ENCODE measurements at places on chromosomes 2 and 18.

DNA sequence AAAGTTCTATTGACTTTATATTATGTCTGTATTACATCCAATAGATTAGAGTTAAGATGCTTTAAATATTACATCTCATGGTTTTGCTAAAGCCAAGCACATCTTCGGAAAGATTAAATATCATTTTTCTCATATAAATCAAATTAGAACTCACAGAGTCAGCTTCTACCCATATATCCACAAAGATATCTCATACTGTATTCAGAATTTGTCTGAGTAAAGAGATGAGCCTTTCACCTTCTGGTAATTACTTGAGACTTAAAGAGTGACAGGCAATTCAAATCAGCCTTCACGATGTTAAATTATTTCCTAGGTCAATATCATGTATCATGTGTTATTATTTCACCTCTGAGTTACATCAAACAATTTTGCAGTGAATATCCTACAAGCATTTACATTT, 13.0 kb downstream of the CCDC178 start:
- no peak for DNase-seq

- no peak for DNase-seq
Observed at GRCh38 chr2:9110346-9110884, 96.2 kb upstream of the ASAP2 start.

DNA sequence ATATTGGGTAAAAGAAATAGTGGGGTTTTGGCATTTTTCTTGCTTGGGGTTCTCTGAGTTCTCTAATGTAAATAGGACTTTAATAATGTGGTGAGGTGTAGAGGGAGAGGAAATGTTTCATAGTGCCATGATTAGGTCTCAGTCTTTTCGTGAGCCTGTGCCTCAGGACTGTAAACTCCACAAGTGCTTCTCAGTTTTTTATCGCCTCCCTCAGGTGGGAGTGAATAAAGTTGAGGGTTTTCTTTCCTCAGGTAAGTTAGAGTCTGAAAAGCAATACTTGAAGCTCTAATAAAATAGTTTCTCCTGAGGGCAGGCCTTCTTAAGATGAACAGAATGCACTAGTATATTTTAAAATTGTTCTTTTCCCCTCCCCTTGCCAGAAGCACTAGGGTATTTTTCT, 243.1 kb upstream of the SETBP1 start:
- no peak for DNase-seq

DNA sequence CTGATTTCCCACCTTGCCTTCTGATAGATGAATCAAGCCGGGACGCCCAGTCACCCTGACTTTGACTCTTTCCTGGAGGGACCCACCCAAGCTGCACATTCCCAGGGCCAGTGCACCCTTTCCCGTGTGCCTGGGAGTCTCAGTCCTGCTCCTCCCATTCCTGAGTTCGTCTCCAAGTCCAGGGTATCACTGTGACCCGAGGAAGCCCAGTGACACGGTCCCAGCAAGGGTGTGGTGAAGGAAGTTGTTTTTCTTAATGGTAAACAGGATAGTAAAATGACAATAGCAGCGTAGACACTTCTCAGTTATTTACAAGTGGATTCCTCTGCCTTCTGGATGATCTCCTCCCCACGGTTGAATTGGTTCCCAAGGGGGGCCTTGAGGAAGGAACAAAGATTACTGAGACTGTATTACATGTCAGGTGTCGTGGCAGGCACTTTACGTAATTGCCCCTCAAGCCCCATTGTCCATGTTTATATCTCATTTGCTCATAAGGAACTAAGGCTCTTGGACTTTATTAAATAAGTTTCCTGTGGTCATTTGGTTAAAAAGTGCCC, 123.3 kb downstream of the PRKCE start:
- DNase-seq = no peak

DNA sequence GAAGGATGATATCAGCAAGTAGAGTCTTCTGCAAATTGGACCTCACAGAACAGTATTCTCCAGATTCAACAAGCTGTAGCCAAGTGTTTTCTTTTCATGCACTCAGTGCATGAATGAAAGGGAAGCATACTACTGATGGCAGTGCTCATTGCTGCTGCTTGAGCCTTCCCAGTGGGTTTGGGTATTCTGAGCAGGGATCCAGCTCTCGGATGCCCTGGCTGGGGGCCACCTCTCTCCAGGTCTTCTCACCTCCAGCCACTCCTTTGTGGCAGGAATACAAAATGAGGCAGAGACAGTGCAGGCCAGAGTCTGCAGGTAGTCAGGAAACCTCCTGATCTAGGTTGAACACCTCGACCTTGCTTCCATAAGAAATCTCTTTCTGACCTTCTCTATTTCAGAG, 390.4 kb upstream of the CELF4 start:
- no peak for DNase-seq
